HepG2 (cell line): ENCODE measurements at places on chromosomes 3 and 15. TPM values are rescaled to one million over a fixed set of nuclear protein-coding genes. Genes with fewer than 3 reads are reported as not detected.

GRCh38 chr15:69014454-69014853 is at the start of gene NOX5:
Gene NOX5 (plus strand): TSS chr15:69014695. CDS start chr15:69014736, 41 bp downstream.
- DNase-seq, result no peak
- H3K36me3 ChIP-seq, result no peaks in the 10 kb centered on the region

The ISL2 gene
- 4.3 and 6.3 TPM in 2 replicates for polyA plus RNA-seq

DNA sequence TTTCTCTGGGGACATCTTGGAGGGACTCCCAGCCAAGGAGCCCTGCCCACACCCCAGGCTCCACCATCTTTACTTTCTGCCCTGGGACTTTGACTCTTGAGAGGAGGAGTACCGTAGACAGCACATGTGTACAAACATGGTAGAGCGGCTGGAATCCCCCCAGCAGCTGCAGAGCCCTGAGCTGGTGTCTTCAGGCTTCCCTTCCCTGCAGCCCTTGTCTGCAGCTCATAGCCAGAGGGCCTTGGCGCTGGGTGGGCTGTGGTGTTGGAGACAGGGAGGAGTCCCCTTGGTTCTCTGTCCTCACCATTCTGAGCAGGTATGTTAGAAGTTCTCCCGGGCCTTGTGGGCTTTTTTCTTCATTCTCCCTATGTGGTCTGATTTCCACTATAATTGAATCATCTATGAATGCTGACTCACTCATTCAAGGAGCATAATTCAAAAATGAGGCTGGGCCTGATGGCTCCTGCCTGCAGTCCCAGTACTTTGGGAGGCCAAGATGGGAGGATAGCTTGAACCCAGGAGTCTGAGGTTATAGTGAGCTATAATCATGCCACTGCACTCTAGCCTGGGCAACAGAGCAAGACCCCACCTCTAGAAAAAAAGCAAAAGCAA is 97.8 kb upstream of the MEF2A start:
- peaks cover 16% of the 10 kb centered on the region for H3K4me1 ChIP-seq
- H3K4me3 ChIP-seq, result no peak overlapping the region
- DNase-seq, result no peak
- no peak overlapping the region for H3K27ac ChIP-seq
- no peaks in the 10 kb centered on the region for H3K36me3 ChIP-seq
- H3K27me3 ChIP-seq, result no peaks in the 10 kb centered on the region

- H3K4me1 ChIP-seq, result no peaks in the 10 kb centered on the region
- DNase-seq, result no peak
- H3K36me3 ChIP-seq, result no peaks in the 10 kb centered on the region
- H3K27me3 ChIP-seq, result no peaks in the 10 kb centered on the region
- H3K4me3 ChIP-seq, result no peak overlapping the region
- no peak overlapping the region for H3K27ac ChIP-seq
Measured at GRCh38 chr3:126807795-126808194, 103.8 kb downstream of the CHCHD6 start.

DNA sequence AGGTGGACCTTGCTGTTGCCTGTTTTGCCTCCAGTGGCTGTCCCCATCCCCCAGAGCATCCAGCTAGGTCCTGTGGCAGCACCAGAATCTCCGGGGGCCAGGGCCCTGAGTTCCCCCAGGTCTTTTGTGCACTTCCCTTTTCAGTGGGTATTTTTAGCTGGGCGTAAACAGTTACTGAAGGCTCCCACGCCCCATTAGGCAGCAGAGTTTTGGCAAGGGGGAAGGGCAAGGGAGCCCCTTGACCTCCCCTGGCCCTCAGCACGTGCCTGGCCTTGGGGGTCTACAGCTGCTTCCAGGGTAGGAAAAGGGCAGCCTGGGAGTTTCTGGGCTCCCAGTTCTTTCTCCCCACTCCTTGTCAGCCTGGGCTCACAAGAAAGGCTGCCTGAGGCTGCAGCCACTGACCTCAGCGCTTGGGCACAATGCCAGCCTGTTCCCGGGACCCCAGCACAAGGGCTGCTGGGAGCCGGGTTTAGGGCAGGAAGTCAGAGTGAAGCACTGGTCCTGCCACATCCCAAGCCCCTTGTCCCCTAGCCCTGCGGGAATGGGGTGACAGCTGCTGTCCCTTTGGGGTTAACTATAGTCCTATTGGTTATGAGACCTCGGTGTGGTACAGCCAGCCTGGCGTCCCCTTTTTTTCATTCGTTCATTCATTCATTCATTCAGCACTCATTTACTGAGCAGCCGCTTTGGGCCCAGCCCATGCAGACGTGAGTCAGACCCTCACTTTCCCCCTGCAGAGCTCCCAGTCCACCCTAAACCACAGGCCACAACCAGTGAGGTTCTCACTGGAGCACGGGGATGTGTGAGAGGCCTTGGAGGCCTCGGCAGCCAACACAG is 8.4 kb downstream of the CSK start:
- H3K27me3 ChIP-seq, result no peaks in the 10 kb centered on the region
- no peak for DNase-seq
- H3K36me3 ChIP-seq, result peaks cover 9% of the 10 kb centered on the region
- no peak overlapping the region for H3K4me3 ChIP-seq

- H3K27me3 ChIP-seq, result no peaks in the 10 kb centered on the region
- no peak overlapping the region for H3K4me3 ChIP-seq
- peaks cover 10% of the 10 kb centered on the region; the same call in 1 of the 2 replicates for H3K4me1 ChIP-seq
Measured at GRCh38 chr3:194407423-194407822, 8.4 kb upstream of the GP5 start.
